ENCODE measurements at places on chromosomes 12 and 14.
A peak's percentile ranks its signal among the peaks of the same experiment; 100 is the strongest.

GRCh38 chr12:57834086-57834876 lies 12.2 kb downstream of the CTDSP2 start:
- no peak for DNase-seq

GRCh38 chr14:25349269-25349668 lies 299.3 kb upstream of the STXBP6 start:
- DNase-seq: no peak

- DNase-seq: peak; percentile 0
Observed at GRCh38 chr12:40152783-40153383, 47.0 kb upstream of the SLC2A13 start.

GRCh38 chr14:74660167-74660566 lies 48.1 kb upstream of the LTBP2 start:
- DNase-seq: no peak

GRCh38 chr12:113448873-113449272 lies 22.8 kb downstream of the LHX5 start:
- DNase-seq: no peak

GRCh38 chr12:122969676-122970075 lies 3.4 kb upstream of the ABCB9 start:
- no peak for DNase-seq

GRCh38 chr14:49954171-49954631 lies 61.3 kb downstream of the ARF6 start:
- DNase-seq: peak; percentile 75

DNA sequence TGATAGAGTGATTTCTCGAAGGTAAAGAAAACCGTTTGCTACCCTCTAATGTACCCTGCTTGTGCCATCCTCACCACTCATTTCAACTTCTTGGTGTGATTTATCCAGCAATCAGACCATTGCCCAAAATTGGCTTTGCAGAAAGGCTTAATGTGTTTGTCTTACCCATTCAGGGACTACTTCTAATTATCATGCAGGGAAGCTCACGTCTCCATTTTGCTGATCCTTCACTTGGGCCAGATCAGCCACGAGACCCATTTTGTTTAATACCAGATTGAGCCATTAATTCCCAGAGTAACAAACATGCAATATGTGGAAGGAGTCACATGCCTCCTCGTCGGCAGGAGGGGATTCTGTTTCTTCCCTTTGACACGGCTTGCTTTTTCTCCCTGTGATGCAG lies 51.1 kb upstream of the CRY1 start:
- no peak for DNase-seq

GRCh38 chr12:67594888-67595287 lies 53.7 kb upstream of the DYRK2 start:
- peak; percentile 16 for DNase-seq

GRCh38 chr14:81927070-81927469 lies 393.4 kb upstream of the SEL1L start:
- DNase-seq: no peak

GRCh38 chr12:81114226-81114625 lies 36.3 kb downstream of the ACSS3 start:
- DNase-seq: no peak

DNA sequence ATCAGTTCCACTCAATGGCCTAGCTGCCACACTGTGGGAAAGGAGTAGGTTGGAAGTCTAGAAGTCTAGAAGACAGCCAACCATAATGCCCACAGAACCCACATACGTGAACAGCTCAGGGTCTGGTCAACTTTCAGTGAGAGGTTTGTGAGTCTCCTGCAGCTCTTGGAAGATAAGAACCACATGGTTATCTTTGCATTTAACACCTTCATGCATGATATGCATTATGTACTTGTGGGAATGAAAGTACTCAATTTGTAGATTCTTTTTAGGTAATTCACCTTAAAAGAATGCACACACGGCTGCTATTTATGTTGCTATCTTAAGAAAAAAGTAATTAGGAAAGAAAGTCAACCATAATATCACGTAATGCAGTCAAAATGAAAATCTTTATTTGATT lies 126.7 kb downstream of the ESRRB start:
- no peak for DNase-seq

GRCh38 chr14:70011098-70011497 lies 131.9 kb downstream of the SMOC1 start:
- DNase-seq: no peak

DNA sequence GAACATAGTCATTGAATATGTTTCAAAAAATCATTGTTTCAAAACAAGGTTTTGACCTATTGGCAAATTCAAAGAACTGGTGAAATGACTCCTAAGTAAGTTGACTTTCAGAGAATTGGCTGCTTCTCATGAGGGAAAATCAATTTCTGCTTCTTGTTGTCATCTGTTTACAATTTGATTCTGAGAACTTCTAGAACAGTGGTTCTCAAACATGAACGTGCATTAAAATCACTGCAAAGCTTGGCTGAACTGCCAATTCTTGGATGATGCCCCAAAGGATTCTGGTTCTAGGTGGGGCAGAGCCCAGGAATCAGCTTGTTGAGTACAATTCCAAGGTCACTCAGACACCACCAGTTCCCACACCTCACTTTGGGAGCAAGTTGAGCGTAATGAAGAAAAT lies 83.9 kb downstream of the ZFP36L1 start:
- no peak for DNase-seq

DNA sequence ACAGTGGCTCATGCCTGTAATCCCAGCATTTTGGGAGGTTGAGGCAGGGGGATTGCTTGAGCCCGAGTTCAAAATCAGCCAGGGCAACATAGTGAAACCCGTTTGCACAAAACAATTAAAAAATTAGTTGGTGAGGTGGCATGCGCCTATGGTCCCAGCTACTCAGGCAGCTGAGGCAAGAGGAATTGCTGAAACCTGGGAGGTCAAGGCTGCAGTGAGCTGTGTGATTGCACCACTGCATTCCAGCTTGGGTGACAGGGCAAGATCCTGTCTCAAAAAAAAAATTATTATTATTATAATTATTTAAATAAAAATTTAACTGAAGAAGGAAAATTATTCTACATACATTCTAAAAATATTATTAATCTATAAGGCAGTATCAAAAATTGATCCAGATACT lies 164.1 kb downstream of the ITPR2 start:
- no peak for DNase-seq
